Fibroblast of the aortic adventitia (primary cell): ENCODE measurements at places on chromosomes 13 and 19. TPM values are rescaled to one million over a fixed set of nuclear protein-coding genes. Genes with fewer than 3 reads are reported as not detected.

ZNF345 gene
- total RNA-seq = 5.5 and 9.6 TPM in 2 replicates

PSG3 gene
- total RNA-seq = not detected in 2 replicates

ATP4A gene
- not detected in 2 replicates for total RNA-seq

MEGF8 gene
- total RNA-seq = 20.0 and 28.5 TPM in 2 replicates

SBSN gene
- 4.1 and 13.2 TPM in 2 replicates for total RNA-seq

IGFL1 gene
- not detected in 2 replicates for total RNA-seq

FCER2 gene
- not detected in 2 replicates for total RNA-seq

DIAPH3 gene
- 4.8 and 40.9 TPM in 2 replicates for total RNA-seq

KCNN1 gene
- total RNA-seq = 0.25 TPM in 1 of 2 replicates, not detected in the other

CAMSAP3 gene
- not detected in 2 replicates for total RNA-seq

ZNF560 gene
- 0.09 and 0.16 TPM in 2 replicates for total RNA-seq

MADCAM1 gene
- 0.16 and 0.18 TPM in 2 replicates for total RNA-seq

TYROBP gene
- total RNA-seq = not detected in 2 replicates

ZNF529 gene
- 10.5 TPM in 2 replicates for total RNA-seq

ZSCAN18 gene
- total RNA-seq = 7.6 and 50.7 TPM in 2 replicates

ERICH6B gene
- total RNA-seq = not detected in 2 replicates

LYPD5 gene
- total RNA-seq = 0.72 and 1.1 TPM in 2 replicates

SELENOV gene
- not detected in 2 replicates for total RNA-seq

VSTM2B gene
- total RNA-seq = not detected in 2 replicates

TMEM38A gene
- 1.4 and 3.3 TPM in 2 replicates for total RNA-seq
